ENCODE measurements at places on chromosomes 11 and 22.

- DNase-seq = no peak
These were observed 24.6 kb upstream of the ACER3 start for GRCh38 chr11:76835928-76836612.

GRCh38 chr11:94595076-94595475 lies 27.9 kb downstream of the PIWIL4 start:
- no peak for DNase-seq

- no peak for DNase-seq
These were observed 77.6 kb upstream of the IGLL5 start for GRCh38 chr22:22810018-22810427.

DNA sequence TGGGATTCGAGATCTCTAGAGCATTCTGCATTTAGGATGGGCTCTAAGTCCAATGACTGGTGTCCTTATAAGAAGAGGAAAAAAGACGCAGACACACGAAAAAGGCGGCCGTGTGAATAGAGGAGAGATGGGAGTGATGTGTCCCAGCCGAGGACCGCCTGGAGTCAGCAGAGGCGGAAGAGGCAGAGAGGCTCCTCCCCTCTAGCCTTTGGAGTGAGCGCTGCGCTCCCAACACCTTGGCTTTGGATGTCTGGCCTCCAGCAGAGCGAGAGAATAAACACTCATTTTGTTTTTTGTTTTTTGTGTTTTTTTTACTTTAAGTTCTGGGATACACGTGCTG lies 83.0 kb upstream of the RTL6 start:
- DNase-seq = no peak

DNA sequence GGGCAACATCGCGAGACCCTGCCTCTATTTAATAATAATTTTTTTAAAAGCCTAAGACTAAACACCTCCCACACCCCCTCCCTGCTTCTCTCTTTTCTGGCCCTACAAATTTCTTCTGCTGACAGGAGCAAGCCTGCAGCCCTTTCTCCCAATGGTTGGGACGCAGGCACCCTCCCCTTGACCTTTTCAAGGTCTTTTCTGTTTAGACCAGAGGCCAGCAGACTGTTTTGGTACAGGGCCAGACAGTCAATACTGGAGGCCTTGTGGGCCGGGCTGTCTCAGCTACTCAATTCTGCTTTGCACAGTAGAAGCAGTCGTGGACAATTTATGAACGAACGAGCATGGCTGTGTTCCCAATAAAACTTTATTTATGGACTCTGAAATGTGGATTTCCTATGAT lies 92.3 kb downstream of the SCN3B start:
- no peak for DNase-seq

DNA sequence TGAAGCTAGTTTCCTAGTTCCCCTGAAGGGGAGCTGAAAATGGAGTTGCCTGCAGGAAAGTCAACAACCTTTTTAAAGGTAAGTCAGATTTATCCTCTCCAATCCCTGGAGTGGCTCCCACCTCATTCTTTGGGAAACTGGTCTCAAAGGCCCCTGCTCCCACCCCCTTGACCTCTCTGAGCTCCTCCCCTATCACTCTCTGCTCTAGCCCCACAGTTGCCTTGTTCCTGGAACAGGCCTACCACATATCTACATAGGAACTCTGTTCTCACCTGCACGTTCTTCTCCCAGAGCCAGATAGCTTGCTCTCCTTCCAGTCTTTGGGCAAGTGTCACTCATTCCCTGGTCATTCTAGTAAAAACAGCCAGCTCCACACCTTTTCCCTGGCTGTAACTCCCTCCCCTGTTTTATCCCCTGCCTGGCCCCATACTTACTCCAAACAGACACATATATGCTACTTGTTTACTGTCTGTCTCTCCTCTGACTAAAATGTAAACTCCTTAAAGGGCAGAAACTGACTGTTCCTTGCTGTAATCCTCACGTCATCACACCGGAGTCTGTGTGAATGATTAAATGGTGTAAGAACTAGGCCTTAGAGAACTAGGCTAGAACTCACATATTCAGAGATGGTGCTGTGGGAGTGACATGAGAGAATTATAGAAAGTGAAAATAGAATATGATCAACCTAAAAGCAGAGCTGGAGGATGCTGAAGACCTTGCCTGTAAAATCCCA lies 53.3 kb downstream of the TCF20 start:
- no peak for DNase-seq

DNA sequence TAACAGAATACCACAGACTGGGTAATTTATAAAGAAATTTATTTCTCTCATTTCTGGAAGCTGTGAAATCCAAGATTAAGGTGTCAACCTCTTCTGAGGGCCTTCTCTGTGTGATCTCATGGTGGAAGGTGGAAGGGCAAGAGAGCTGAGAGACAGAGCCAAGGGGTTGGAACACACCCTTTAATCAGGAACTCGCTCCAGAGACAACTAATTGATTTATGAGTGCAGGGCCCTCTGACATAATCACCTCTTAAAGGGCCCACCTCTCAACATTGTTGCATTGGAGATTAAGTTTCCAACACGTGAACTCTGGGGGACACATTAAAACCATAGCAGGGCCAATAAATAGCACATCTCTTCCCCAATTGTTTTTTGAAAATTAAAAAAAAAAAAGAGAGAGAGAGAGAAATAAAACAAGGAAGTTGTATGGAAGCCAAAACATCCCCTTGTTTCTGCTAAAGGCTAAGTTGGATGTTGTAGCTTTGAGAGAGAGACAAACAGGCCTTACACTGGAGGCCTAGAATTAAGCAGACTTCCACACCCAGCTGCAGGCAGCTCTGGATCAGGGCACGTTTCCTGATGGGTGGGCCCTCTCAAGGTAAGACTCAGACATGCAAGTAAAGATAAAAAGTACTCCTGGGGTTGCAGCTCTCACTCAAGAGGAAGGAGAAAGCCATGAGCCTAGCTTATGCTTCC lies 64.1 kb upstream of the BIRC3 start:
- DNase-seq = no peak

DNA sequence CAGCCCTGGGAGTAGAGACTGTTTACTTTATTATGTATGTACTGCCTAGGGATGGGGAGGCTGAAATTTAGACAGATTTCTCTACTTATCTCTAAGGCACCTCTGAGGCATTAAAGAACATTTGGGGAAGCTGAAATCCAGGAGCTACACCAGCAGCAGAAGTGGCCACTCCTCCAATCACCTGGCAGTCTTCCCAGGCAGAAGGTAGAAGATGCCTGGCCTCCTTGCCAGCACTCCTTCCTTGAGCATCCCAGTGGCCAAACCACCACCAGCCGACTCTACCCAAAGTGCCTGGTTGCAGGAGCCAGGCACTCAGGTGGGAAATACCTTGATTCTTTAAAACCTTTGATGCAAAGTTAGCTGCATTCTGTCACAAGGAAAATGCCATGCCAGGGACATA lies 1.9 kb upstream of the FAT3 start:
- DNase-seq = no peak

DNA sequence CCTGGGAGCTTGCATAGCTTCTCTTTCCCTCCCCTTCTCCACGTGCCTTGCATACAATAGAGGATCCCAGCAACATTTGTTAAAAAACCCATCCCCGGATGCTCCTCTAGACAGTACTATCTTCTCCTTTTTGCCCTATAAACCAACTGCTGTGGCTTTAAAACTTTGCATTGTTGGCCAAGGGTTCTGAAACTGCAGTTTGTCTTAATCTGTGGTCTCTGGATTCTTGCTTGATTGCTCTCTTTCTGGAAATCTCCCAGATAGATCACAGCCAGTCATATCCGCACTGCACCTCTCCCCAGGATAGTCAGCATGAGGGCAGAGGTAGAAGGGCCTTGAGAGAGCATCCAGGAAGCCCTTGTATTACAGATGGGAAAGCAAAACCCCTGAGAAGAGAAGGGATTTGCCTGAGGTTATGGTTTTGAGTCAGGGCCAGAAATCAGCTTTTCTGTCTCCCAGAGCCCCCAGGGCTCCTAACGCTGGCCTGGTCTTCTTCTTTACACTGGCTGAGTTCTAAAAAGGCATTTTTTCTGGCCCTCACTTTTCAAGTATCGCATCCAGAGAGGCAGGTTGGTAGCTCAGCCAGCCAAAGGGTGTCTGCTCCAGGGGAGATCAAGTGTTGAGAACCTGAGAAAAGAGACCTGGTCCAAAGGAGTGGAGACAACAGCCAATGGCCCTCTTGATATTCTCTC lies 70.6 kb downstream of the ADM start:
- DNase-seq = no peak

DNA sequence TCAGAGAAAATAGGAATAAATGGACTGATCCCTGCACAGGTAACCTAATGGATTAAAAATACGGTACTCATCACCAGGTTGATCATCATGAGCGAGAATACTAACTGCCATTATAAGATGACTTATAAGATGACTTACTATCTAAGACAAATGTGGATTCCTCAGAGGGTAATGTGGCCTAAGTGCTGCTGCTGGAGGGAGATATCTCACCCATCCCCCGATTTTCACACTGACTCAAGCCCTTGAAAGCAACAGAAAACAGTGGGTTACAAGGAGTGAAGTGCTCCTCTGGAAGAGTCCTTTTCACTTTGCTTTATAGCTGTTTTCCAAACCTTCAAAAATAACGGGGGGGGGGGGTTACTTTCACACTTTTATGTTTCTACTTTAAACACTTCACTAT lies 920 bp downstream of the TMEM218 start:
- DNase-seq = no peak

GRCh38 chr11:27381238-27381666 lies 18.2 kb upstream of the CCDC34 start:
- no peak for DNase-seq

DNA sequence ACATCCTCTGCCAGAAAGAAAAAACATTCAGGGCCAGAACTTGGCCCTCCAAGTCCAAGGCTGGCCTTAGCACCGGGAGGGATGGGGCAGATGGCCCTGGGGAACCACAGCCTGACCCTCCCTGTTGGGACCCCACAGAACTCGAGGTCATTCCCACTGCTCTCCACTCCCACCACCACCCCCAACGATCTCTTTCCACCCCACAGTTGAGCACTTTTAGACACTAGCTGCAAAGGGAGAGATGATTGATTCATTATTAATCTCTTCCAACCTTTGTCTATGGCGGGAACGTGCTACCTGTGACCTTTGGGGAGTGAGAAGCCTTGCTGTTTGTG lies 869.7 kb downstream of the BRD1 start:
- DNase-seq = no peak

GRCh38 chr11:8359521-8359920 lies 95.8 kb upstream of the LMO1 start:
- DNase-seq = no peak

- no peak for DNase-seq
These were observed 17.4 kb upstream of the OR10A5 start for GRCh38 chr11:6828103-6828502.

- DNase-seq = no peak
These were observed 103.7 kb downstream of the ZBTB16 start for GRCh38 chr11:114163229-114163631.

DNA sequence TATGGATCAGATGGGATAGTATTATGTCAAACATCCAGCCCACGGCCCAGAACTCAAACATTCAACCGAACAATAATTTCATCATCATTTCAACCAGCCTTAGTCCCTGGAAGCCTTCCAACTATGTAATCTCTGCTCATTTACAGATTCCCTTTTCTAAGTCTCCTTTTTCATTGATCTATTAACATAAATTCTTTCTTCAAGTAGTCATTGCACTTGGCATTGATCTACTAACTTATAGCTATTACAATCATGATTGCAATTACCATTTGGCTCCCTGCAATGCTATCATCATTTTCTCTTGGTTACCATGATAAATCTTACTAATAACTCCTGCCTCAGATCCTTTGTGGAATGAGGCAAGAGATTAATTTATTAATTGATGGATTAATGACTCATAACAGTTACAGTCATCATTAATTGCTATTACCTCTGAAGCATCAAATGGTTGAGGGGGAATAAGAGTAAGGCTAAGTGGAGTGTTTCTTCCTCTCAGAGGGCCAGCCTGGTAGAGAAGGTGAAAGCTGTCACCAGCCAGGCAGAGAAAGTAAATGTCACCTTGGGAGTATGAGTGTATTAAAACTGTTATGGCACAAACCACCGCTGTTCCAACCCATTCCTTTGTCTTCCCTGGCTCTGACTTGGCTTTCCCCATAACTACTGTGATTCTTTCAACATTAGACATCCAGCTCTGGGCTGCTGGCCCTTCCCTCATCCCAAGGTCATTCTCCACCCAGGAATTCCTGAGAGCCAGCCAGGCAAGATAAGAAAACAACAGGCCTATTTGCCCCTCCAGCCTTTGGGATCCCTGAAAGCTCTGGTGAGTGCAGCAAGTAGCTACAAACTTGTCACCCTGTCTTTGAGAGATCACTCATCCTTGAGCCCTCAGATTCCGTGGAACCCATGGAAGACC lies 174.7 kb downstream of the RRAS2 start:
- DNase-seq = no peak

GRCh38 chr11:14223636-14224288 lies 135.2 kb downstream of the RRAS2 start:
- DNase-seq = no peak

DNA sequence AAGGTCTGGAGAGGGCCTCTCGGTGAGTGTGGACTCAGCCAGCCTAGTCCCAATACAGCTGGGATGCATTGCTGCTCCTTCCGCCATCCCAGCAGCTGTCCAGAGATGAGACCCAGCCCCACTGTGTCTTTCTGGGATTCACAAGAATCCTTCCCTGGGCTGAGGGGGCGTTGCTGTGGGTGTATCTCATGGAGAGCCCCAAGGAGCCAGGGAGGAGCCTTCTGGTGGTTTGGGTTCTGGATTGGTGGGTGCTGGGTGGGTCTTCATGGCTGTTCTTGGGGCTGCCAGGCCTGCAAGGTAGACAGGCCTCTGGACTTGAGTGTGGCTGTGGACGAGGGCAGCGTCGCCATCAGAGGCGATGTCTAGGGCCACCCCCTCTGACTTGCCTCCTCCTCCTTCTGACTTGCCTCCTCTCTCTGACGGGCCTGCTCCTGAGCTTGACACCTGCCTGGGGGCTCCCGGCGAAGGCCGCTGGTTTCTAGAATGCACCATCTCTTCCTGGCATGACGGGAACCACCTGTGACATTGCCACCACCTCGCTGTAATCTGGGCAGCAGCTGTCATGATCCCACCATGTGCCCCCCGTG lies 17.2 kb downstream of the KCNQ1 start:
- no peak for DNase-seq

DNA sequence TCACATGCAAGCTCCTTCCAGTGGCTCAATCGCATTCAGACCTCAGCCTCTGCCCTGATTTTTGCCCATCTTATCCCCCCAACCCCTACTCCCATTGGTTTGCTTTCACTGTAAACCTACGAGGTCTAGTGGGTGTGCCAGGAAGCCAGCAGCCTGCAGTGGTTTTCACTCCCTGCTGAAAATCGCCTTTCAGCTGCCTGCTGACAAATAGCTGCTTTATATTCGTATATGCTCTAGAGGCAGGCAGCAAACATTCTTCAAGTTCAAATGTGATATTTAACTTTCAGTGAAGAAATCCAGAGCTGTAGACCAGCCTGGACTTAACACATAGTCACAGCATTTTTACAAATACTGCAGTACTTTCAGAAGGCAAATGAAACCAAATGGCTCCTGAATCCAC lies 92.8 kb upstream of the APOA1 start:
- DNase-seq = no peak

GRCh38 chr11:50098186-50098725 lies 65.6 kb downstream of the OR4C45 start:
- DNase-seq = no peak
